ENCODE measurements at places on chromosomes 2 and 18.

GRCh38 chr18:45365835-45366234 is 249.4 kb upstream of the SLC14A2 start:
- DNase-seq, result no peak

DNA sequence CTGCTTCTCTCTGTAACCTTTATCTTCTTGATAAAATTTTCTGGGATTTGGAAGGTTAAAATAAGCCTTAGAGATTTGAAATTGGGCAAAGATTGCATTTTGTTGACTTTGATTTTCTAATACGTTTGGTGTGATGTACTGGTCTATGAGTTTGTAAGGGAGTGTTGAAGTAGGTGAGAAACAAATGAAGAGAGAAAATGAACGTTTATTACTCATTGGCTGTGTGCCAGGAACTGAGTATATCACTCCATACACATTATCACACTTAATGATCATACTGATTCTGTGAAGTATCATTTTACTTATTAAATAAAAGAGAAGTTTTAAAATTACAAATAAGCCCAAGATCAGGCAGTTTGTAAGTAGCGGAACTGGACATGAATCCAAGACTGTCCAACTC is 795.1 kb upstream of the ZEB2 start:
- no peak for DNase-seq

DNA sequence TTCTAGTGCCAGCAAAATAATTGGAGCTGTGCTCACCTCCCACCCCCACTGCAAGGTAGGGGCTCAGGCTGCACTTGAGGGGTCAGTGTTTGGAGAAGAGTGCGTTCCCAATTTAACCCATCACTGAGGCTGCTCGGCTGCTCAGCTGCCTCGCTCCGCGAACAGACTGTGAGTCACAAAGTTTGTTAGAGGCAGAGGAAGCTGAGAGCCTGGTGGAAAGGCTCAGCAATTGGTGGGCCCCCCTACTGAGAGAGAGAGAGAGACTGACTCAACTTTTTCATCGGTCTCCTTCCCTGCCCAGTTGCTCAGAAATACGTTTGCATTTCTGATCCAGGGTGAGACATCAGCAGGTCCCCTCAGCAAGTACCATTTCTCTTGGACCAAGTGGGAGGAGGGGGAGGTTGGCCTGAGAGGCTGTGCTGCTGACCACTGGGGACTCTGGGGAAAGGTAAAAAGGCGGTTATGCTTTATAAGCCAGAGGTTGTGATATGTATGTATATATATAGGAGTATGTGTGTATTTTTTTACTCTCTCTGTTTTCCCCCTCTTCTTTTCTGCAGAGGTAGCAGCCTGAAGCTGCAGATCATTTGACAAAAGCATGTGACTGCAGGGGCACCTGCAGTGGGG is 1.5 kb downstream of the EFR3B start:
- no peak for DNase-seq

DNA sequence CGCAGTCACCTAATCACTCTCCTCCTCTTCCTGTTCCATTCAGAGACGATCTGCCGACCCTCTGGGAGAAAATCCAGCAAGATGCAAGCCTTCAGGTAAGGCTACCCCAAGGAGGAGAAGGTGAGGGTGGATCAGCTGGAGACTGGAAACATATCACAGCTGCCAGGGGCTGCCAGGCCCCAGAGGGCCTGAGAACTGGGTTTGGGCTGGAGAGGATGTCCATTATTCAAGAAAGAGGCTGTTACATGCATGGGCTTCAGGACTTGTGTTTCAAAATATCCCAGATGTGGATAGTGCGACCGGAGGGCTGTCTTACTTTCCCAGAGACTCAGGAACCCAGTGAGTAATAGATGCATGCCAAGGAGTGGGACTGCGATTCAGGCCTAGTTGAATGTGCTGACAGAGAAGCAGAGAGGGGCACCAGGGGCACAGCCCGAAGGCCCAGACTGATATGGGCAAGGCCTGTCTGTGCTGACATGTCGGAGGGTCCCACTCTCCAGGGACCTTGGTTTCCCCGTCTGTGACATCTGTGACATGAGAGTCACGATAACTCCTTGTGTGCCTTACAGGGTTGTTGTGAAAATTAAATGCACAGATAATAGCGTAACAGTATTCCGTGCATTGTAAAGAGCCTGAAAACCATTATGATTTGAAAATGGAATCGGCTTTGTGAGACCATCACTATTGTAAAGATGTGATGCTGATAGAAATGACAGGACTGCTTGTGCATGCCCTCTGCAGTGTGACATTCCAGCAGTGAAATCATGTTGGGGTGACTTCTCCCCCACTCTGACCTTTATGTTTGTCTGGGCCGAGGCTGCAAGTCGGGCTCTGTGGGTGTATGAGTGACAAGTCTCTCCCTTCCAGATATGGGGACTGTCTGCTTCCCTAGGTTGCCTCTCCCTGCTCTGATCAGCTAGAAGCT is 510 bp downstream of the IL1RN start:
- DNase-seq, result no peak

GRCh38 chr2:234422981-234423431 is 73.9 kb downstream of the ARL4C start:
- DNase-seq, result no peak

- DNase-seq, result no peak
Observed at GRCh38 chr18:13120983-13121441, 97.5 kb upstream of the LDLRAD4 start.

GRCh38 chr2:65580824-65581223 is 148.4 kb upstream of the SPRED2 start:
- no peak for DNase-seq

DNA sequence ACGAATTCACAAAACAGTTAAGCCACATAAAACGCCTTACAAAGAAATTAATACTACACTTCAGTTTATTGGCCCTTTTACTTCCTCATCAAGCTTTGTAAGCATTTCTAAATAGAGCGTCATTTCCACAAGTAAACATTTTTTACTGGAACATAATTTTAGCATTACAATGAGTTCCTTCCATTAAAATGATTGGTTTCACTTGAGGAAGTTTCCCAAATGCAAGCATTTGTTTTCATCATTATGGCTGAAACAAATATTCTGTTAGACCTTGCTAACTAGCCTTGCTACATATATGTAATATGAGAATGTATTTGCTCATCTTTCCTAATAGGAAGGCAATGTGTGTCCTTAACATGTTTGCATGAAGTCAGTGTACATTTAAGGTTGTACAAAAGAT is 579.1 kb downstream of the IRS1 start:
- no peak for DNase-seq

DNA sequence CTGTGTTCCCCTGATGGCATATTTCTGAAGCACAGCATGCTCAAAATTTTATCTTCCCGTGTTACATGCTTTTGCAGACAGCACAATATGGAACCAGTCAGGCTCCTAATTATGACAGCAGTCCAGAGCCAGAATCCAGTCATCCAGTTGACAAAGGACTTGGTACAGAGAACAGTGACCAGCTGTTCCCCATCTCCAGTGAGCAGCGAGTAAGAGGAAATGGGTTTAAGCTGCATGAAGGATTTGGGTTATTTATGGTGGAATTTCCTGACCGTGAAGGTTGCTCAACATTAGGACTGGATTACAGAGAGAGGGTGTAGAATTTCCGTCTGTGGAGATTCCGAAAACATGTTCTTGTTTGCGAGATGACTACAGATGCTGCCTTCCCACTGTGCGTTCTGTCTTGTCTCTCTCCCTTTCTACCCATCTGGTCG is 24.4 kb downstream of the SGPP2 start:
- DNase-seq, result no peak

DNA sequence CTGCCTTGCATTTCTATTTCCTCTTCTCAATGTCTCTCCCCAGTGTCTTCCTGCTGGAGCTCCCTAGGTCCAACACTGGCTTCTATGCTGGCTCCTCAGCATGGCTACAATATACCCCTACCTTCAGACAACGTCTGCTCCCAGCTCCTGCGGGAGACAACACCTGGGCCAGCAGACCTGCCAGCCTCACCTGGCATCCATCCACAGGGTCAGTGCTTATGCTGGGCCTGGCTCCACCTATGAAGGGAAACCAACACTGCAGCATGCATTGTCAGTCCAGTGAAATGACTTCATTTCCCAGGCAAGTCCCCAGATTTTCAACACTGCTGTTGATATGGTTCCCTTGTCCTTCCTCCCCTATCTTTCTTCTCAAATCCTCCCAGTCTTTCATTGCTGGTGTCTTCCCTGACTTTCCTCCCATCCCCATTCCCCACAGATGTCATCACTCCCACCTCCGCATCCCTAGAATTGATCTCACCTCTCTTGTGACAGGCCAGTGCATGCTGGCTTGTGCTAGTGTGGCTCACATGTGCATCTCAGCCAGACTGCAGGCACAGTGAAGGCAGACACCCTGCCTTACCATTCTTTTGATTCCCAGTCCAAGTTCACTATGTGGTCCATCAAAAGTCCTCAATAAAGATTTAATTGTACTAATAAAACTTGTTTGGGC is 98.0 kb downstream of the MYO5B start:
- no peak for DNase-seq

GRCh38 chr18:23353459-23353858 is 99.6 kb upstream of the RIOK3 start:
- no peak for DNase-seq

DNA sequence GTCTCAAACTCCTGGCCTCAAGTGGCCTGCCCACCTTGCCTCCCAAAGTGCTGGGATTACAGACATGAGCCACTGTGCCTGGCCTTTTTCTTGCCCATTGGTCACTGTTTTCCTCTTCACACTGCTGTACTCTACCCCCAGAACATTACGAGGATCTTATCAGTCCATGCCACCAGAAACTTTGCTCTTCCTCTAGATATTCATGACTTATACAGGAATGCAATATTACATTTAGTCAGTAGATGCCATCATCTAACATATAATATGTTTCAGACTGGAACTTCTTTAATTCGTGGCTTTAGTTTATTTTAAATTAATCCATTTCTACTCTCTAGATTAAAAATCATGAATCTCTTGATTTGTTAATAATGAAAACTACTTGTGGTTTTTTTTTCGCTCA is 135.5 kb downstream of the COMMD1 start:
- no peak for DNase-seq

- no peak for DNase-seq
Observed at GRCh38 chr2:153939124-153939796, 67.5 kb downstream of the GALNT13 start.

Data from C1 segment of cervical spinal cord (tissue), 14 donors.